OCI-LY7 (cell line): ENCODE measurements at places on chromosomes 13 and 19. TPM values are rescaled to one million over a fixed set of nuclear protein-coding genes. Genes with fewer than 3 reads are reported as not detected.

The RNF17 gene
- total RNA-seq = not detected in 2 replicates

The LILRA6 gene
- total RNA-seq = not detected in 2 replicates

The CCNA1 gene
- not detected in 2 replicates for total RNA-seq

The LAIR1 gene
- 3.9 and 4.3 TPM in 2 replicates for total RNA-seq

The RASA3 gene
- total RNA-seq = 15.0 and 17.9 TPM in 2 replicates

The DIRAS1 gene
- 0.52 TPM in 1 of 2 replicates, not detected in the other for total RNA-seq

The KLK4 gene
- not detected in 2 replicates for total RNA-seq
